CD4-positive, alpha-beta T cell (primary cell): ENCODE measurements at places on chromosomes 12 and 14. TPM values are rescaled to one million over a fixed set of nuclear protein-coding genes. Genes with fewer than 3 reads are reported as not detected.

MSI1 gene
- total RNA-seq: not detected

ATG2B gene
- 20.1 TPM for total RNA-seq

AQP2 gene
- total RNA-seq: not detected

ACADS gene
- 9.2 TPM for total RNA-seq

KRT82 gene
- not detected for total RNA-seq

TMEM229B gene
- 9.1 TPM for total RNA-seq

PTPN6 gene
- 83.5 TPM for total RNA-seq

MYH6 gene
- not detected for total RNA-seq

LMNTD1 gene
- total RNA-seq: not detected

ITGB7 gene
- total RNA-seq: 180 TPM

TMEM179 gene
- not detected for total RNA-seq

PDZRN4 gene
- not detected for total RNA-seq

KRT6B gene
- total RNA-seq: not detected

CCDC196 gene
- total RNA-seq: not detected

PTGER2 gene
- 4.8 TPM for total RNA-seq

IFT43 gene
- total RNA-seq: 11.1 TPM

P2RX7 gene
- total RNA-seq: 4.6 TPM

ZFHX2 gene
- 0.22 TPM for total RNA-seq

TSHR gene
- not detected for total RNA-seq

LRFN5 gene
- total RNA-seq: not detected

STK38L gene
- total RNA-seq: 18.3 TPM

FAM186B gene
- total RNA-seq: 0.74 TPM

ARHGEF40 gene
- 1.3 TPM for total RNA-seq

OTX2 gene
- total RNA-seq: not detected

RNASE9 gene
- total RNA-seq: not detected

POU6F1 gene
- 36.8 TPM for total RNA-seq

PCK2 gene
- total RNA-seq: 7.4 TPM

TMPRSS12 gene
- total RNA-seq: not detected
